ENCODE measurements at places on chromosomes 7 and 10. TPM values are rescaled to one million over a fixed set of nuclear protein-coding genes. Genes with fewer than 3 reads are reported as not detected.
A peak's percentile ranks its signal among the peaks of the same experiment; 100 is the strongest.

The HERC4 gene
- polyA plus RNA-seq, result 44.2 TPM

The COBL gene
- 18.5 TPM for polyA plus RNA-seq

The LOXL4 gene
- polyA plus RNA-seq, result 4.9 TPM

The TAS2R3 gene
- 2.2 TPM for polyA plus RNA-seq

The ANKRD1 gene
- polyA plus RNA-seq, result 0.44 TPM

The TRPV6 gene
- polyA plus RNA-seq, result 16.5 TPM

The TASOR2 gene
- polyA plus RNA-seq, result 37.6 TPM

The ALOX5 gene
- polyA plus RNA-seq, result 2.3 TPM

The LAMB1 gene
- 618 TPM for polyA plus RNA-seq

The CPED1 gene
- polyA plus RNA-seq, result 32.0 TPM

DNA sequence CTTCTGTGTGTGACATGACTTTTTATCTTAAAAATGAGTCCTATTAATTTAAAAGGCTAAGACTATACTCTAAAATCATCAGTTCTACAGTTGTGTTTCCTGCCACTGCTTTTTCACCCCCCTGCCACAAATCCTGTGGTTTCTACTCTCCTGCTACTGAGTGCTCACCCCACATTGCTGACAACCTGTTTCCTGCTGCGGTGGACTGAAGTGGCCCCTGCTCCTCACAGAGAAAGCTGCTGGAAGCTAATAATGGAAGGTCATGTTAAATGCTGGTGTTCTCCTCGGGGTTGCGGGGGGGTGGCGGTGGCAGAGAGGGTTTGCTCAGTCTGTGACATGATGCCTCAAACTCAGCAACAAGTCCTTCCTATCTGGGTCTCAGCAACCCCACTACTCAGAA lies 113.2 kb upstream of the INHBA start:
- DNase-seq, result no peak

- no peak for DNase-seq
Measured at GRCh38 chr10:44293306-44293778, 91.6 kb downstream of the CXCL12 start.

- no peak for DNase-seq
Measured at GRCh38 chr10:124668517-124669051, 75.6 kb downstream of the FAM53B start.

GRCh38 chr10:99532687-99533495 lies at the start of gene NKX2-3:
Gene NKX2-3 (plus strand): TSS chr10:99532942. CDS start chr10:99533132, 190 bp downstream.
- no peak for DNase-seq

DNA sequence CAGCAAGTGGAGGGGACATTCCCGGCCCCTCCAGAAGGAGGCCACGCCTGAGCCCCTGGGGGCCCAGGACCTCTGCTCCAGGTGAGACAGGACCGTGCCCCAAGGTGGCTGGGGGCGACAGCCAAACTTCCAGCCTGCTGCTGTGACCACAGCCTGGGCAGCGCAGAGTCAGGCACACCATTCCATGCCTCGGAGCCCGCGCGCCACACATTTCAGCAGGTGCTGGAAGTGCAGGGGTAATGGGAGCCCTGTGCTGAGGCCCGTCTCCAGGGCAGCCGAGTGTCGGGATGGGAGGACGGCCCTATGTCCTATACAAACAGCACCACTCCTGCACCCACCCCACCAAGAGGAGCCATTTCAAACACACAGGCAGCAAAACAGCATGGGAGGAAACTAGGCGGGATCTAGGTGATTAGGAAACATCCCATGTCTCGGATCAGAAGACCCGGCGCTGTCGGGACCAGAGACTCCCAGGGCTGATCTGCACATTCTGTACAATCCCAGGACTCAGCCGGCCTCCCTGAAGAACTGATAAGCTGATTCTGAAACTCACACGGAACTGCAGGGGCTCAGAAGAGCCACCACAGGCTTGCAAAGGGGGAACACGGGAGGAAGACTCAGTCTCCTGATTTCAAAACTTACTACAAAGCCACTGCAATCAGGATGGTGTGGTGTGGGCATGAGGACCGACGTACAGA lies 272.3 kb downstream of the ELFN1 start:
- DNase-seq, result no peak

- DNase-seq, result no peak
Measured at GRCh38 chr7:90582164-90582563, 14.0 kb upstream of the CDK14 start.

DNA sequence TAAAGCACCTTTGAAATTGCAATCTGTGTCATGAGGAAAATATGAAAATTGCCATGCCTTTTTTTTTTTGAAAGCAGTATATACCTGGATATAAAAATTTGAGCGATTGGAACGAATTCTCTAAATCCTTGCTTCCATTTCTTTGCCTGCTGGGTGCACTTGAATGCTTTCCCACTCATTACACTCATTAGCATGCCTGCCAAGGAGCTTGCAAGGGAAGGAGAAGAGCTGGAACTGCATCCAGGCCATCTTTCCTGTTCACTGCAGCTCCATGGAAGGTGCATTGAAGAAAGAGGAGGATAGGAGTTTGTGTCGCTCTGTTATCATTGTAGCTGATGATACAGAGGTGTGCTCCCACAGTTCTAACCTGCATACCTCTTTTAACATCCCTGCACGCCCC lies 102.4 kb upstream of the GJD4 start:
- no peak for DNase-seq

DNA sequence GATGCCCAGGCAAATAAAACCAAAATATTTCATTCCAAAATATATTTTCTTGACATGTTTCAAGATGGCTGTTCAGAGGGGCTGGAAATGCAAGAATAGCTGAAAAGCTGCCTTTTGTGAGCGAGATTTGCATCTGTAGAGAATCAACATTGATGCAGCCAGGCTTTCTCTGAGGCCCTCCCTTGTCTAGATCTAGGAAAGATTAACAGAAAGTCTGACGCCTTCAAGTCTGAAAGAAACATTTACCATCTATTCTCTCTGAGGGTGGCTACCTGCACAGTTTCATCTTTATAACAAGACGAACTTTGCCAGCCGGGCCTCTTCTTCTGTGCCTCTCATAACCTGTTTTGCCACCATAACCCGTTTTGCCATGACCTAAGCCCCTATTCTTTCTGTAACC lies 170.2 kb downstream of the AKR1D1 start:
- no peak for DNase-seq

DNA sequence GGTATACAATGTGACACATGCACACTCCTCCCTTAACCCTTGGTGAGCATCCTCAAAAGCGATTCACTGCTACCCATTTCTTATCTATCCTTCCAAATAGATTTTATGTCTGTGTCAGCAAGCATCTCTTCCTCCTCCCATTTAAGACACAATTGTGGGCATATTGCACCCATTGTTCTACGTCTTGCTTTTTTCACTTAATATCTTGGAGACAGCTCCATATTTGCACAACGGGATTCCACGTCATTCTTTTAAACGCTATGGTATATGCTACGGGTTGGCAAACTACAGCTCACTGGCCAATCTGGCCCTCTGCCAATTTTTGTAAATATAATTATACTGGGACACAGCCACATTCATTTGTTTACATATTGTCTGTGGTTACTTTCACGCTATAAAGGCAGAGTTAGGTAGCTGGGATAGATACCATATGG lies 88.6 kb downstream of the RNF216 start:
- DNase-seq, result no peak

DNA sequence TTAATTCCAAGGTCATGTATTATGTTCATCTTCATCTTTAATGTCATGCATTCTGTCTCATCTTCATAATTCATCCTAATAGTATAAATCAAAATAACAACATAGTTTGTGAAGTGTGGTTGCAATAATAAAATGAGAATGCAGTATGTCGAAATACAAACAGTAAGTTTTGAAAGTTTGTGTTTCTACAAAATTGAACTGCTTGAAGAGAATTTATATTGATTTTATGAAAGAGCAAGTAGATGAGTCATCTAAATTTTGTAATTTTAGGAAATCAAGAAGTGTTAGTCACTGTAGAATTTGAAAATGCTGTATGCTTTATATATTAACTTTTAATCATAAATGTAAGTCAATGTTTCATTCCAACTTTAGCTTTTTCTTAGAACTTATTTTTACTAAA lies 190.5 kb upstream of the PPP1R3A start:
- DNase-seq, result no peak

GRCh38 chr7:24442170-24442777 lies 131.0 kb upstream of the PALS2 start:
- DNase-seq, result no peak

DNA sequence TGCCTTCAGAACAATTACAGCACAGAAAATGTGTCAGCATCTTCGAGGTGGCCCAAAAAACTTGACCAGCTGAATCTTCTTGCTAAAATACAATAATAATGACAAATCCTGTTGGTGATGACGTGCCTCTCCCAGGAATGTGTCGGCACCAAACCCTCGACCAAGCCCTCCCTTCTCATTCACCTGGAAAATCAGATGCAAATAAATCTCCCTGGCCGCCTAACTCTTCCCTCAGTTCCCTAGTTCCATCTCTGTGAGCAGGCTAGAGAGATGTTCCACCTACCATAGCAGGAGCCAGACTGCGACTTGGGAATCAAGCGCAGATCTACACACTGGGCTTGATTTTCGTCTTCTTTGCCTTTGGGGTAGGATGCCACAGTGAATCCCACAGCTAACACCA lies 4.1 kb downstream of the PRSS1 start:
- DNase-seq, result no peak

DNA sequence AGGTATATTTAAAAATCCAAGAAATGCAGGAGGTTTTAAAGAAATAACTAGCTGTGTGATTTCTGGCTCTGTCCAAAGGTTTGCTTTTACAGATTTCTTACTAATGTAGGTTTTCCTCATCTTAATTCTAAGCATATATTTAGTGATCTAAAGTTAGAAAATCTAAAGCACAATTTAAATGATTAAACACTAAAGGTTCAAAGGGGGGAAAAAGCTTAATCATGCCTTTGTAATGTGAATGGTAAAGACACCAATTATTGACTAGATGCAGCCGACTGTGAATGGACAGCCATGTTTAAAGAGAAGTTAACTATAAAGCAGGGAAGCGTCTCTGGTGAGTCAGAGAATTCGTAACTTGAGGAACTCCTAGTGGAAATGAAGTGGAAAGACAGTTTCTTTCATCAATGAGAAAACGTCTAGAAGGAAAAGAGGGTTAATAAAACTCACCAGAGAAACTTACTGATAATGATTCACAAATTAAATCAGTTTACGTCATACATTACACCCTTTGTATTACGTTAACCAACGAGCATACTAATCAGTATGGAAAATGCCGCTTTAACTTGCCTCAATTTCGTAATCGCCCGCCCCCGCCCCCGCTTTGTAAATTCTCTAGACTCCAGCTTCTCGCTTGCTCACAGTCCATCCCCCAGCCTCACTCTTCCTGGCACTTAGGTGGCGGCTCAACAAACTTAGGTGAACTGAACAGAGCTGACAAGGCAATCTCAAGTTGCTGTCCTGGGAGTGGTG lies 1.1 kb upstream of the HBP1 start:
- DNase-seq, result peak; percentile 61

DNA sequence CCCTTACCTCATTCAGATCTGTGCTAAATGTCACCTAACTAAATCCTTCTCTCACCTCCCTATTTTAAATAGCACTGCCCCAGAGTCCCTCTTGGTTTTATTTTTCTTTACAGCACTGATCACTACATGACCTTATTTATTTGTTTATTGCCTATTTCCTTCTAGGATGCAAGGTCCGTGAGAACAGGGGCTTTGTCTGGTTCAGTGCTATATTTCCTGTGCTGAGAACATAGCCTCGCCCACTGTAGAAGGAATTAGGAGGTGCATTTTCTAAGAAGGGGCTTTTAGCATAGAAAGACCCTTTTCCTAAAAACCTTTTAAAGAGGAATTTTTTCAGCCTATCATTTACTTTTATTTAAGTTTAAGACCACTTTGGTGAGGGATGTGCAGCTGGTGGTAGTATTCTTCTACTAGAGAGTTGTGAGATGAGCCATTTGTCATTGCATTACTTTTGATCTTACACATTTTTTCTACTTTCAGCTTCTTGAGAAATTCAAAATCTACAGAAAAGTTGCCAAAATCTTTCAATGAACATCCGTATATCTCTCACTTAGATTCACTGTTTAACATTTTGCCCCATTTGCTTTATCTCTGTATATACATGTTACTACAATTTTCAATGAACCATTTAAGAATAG lies 13.5 kb upstream of the PCGF5 start:
- no peak for DNase-seq

DNA sequence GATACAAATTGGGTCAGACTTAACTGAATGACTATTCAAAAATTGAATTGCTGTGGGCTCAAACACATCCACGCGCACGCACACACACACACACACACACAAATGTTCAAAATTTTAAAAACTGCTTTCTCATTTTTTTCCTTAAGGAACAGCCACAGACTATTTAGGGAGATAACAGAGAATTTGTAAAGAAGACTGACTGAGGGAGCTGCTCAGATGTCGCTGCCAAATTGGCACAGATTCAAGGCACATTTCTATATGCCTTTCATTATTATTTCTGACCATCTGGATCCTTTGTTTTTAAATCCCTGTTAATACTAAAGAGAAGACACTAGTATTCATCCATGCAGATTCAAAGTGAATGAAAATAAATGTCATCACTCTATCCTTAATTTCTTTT lies 154.8 kb downstream of the DGKB start:
- DNase-seq, result no peak

DNA sequence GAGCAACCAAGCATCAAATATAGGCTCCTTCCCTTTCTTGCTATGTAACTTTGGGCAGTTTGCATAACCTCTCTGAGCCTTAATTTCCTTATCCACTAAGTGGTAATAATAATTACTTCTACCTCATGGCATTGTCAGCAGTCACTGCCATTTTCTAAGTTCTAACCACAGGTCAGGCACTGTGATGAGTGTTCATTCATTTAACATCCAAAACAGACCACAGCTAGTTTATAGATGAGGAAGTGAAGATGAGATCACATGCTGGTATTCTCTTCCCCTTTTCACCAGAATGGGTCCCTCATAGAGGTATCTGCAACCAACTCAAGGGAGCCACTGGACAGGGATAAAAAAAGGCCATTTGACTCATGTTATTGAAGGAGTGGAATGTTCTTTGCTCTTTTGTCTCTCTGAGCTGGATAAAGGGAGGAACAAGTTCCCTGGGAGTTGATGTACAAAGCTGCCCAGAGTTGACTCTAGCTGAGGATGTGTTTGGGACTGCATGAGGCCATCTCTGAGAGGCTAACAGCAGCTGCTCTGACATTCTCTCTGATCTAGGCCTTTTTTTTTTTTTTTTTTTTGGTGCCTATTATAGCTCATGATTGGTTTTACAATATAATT lies 65.0 kb downstream of the DNAJC12 start:
- no peak for DNase-seq
